ENCODE measurements at places on chromosomes 4 and X.

GRCh38 chr4:125131891-125132680 is 182.7 kb upstream of the FAT4 start:
- no peak for DNase-seq

DNA sequence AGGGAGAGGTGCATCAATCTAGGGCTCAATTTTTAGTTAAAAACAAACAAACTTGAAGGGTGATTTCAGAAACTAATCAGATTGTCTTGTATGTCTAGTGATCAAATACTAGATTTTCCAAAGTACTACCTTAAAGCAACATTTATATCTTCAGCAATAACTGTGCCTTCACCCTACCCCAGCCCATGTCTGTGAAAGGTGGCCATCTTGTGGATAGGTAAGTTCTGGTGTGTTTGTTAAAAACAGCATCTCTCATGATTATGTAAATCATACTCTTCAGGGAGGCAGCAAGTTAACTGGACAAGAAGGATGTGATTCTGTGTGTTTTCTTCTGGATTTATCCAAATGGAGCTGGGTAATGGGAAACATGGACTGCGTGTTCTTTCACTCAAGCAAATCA is 81.4 kb upstream of the ACSL1 start:
- DNase-seq, result no peak

GRCh38 chrX:3129256-3129655 is 88.0 kb downstream of the ARSF start:
- no peak for DNase-seq

GRCh38 chr4:52983563-52984303 is 121.6 kb downstream of the RASL11B start:
- DNase-seq, result no peak

- no peak for DNase-seq
These were observed 342.5 kb upstream of the NOCT start for GRCh38 chr4:138673053-138673452.

- no peak for DNase-seq
These were observed 33.8 kb downstream of the PPARGC1A start for GRCh38 chr4:23855912-23856605.

DNA sequence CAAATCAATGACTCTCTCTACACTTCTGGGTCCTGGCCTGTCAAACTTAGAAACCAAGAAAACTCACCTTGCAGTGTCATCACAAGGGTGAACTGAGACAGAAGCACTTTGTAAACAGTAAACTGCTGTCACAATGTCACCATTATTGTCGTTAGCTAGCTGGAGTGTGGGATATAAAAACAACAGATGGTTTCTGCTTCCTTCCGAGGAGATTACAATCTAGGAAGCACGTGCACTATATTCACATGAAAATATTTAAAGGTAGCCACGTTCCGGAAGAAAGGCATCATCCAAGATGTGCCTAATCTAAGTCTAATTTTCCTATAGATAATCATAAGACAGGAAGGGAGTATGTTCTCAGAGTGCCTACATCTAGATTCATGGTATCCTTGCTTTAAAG is 64.7 kb upstream of the ACSL1 start:
- DNase-seq, result no peak

- DNase-seq, result no peak
These were observed 97.3 kb downstream of the EMCN start for GRCh38 chr4:100420571-100420970.

DNA sequence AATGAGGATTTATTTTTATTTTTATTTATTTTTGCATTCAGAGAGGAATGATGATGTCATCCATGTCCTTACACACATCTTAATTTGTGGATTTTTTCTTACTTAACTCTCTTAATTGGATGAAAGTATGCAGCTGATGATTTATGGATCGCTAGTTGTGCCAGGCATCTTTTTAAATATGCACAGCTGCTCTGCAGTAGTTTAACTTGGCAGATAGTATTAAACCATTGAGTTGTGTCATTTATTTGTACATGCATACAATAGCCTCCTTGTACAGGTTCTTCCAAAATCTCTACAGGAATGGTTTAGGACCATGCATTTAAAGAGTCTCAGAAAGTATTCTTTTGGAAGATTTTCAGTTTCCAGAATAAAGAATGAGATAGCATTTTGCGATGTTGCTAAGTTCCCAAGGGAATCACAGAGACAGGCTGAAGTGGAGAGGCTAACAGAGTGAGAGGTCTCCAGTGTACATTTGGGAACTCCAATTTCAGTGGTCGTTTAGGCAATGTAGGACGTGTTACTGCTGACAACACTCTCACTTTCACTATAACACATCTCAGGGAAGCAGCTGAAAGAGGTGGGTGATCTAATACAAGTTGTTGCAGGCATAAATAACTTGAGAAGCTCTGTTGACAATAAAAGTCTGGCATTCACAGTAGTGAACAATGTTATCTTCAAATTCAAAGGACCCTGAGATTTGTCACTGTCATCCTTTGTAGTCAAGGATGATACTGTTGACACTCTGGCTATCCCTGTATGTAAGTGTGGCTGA is 49.9 kb upstream of the SCRG1 start:
- DNase-seq, result no peak

DNA sequence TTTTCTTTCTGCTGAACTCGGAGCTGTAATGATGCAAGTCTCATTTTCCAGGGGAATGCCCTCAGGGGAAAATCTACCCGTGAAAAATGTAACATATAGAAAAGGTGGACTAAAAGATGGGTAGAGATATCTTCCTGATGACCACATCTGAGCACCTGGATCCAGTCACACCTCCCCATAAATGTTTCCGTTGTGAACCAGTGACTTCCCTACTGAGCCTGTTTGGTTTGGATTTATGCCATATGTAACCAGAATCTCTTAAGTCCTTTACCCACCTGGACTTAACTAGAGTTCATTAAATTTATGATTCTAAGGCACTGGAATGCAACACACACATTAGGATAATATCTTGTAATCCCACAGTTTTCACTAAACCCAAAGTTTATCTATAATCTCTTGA is 171.1 kb downstream of the ZNF330 start:
- DNase-seq, result no peak

GRCh38 chrX:40245488-40246071 is 147.8 kb upstream of the BCOR start:
- no peak for DNase-seq

DNA sequence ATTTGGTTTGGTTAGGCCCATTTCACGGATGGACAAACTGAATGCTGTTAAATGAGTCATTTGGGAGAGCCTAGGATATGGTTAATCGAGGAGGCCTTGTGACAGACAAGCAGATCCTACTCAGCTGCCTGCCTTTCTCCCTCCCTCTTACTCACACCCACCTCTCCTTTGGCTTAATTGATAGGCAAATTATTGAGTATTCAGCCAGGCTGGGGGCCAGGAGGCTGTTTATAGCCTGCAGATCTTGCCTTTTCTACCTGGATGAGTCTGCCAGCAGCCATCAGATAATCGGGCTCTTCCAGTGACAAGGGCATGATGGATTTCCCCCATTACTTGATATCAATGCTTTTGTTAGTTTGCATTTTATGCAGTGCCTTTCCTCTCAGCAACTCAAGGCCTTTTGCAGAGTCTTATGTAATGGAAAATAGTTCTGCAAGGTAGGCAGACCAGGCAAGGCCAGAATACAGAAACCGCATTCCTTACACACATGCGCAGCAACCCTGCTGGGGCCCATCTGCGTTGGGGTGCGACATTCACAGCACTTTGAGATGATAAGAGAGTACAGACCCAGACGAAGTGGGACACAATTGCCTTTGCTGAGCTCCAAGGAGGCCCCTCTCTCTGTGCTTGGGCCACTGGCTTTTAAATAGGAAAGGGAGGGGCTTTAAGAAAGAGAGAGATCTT is 96.2 kb upstream of the ATP6AP2 start:
- no peak for DNase-seq

- no peak for DNase-seq
These were observed 201.5 kb downstream of the NWD2 start for GRCh38 chr4:37446016-37446415.

DNA sequence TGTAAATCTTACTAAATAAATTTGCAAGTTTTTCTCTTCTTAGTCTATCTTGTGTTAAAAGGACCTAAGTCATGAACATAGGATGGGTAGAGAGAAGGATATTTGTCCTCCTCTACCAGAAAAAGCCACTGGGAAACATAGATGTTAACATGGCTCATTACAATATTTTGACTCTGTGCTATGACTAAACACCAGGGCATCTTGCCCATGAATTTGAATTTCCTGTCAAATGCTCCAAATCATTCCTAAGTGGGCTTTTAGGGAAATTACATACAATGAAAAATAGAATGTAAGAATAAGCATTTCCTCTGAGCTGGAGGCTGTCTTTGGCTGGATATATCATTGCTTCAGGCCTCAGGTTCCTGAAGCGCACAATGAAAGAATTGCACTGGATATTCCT is 39.1 kb downstream of the ANOS1 start:
- no peak for DNase-seq

- DNase-seq, result no peak
These were observed 241.9 kb downstream of the SLC39A8 start for GRCh38 chr4:102103368-102103767.

DNA sequence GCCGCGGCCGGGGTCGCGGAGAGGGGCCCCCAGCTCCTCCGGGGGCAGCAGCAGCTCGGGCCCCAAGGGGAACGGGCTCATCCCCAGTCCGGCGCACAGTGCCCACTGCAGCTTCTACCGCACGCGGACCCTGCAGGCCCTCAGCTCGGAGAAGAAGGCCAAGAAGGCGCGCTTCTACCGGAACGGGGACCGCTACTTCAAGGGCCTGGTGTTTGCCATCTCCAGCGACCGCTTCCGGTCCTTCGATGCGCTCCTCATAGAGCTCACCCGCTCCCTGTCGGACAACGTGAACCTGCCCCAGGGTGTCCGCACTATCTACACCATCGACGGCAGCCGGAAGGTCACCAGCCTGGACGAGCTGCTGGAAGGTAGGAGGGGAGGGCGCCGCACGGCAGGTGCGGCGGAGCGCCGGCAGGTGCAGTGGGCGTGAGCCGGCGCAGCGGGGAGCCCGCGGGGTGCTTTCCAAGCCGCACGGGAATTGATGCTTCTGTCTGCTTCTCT is 886 bp downstream of the DCLK2 start:
- peak; percentile 9 for DNase-seq

- DNase-seq, result no peak
These were observed 73.2 kb downstream of the SH3KBP1 start for GRCh38 chrX:19814240-19814639.

DNA sequence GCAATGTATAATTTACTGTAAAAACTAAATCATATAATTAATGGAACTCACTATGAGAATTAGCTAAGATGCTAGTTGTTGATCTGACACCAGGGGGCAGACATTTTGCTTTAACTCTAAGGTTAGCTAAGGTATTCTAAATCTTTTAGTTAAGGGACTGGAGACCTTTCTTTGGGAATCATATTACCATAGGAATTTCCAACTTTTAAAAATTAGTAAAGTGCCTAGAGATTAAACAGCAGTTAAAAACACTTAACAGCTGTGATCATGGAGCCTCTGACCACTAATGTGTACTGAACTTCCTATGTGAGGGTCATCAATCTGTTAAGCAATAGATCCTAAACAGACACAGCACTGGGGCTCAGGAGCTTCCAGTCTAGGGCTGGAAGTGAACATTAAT is 226.6 kb downstream of the NSUN7 start:
- DNase-seq, result no peak

GRCh38 chr4:188955066-188955465 is 815.8 kb downstream of the TRIML1 start:
- no peak for DNase-seq

DNA sequence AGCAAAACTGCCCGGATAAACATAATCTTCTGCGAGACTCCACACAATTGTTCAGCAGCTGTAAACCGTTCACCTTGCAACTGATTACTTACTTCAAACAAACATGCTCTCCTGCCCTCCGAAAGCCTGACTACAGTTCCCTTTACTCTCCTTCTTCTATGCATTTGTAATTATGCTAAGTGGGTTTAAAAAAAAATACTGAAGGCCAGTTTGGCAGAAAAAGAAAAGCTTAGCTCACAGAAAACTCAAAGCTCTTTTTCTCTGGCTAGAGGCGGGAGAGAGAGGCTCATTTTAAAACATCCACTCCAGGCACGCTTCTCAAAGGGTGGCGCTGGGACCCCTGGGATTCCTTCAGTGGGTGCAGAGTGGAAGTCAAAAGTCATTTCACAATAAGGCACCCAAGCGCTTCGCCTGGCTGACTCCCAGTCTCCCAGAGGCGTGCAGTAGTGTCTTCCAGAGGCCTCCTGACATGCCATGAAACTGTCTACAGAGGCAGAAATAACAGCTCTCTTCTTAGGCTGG is 1.9 kb downstream of the DHRSX start:
- no peak for DNase-seq

DNA sequence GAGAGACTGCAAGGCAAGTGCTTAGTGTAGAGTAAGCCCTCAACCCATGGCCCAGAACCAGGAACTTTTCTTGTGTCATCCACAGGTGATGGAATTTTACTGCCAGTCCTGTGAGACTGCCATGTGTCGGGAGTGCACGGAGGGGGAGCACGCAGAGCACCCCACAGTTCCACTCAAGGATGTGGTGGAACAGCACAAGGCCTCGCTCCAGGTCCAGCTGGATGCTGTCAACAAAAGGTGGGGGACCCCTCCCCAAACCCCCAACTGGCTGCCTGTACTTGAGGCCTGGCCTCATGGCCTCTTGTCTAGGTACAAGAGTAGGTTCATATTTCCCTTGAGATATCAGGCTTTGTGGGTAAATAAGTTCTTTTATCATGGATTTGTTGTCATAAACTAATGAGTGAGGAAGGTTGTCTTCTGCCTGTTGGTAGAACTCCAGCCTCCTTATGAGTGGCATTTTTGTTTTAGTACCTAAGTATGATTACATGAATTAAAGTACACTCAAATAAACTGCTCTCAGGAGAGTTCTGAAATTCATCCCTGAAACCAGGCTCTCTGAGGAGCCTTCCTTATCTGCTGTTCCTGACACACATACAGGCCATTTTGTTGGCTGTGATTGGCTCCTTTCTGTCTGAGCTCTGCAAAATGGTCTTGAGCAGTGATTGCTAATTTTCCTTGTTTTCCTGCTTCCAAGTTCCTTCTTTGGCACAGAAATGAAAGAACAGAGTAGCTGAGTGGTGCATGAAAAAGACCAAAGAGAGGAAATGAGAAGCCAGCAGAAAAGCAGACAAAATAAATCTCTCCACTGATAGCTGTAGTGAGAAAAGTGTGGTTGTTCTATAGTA is 51.4 kb upstream of the MND1 start:
- no peak for DNase-seq

DNA sequence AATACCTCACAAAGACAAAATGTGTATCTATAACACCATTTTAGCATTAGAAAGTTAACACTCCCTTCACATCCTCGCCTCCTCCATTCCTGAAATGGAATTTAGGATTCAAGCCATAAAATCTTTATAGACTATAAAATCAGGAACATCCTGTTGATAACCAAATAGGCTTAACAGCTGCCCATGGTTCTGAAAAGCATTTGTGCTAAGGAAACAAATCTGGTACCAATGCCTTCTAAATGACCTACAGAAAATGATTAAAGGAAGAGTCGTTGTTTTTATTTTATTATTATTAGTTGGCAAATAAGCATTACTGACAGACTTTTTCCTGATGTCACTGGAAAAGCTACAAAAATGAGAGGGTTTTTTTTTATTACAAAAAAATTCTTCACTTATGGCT is 79.8 kb downstream of the PAPSS1 start:
- DNase-seq, result no peak

GRCh38 chr4:182604161-182604622 is 313.0 kb downstream of the DCTD start:
- no peak for DNase-seq
